NCI-H460 (cell line): ENCODE measurements at places on chromosomes 2 and 18. TPM values are rescaled to one million over a fixed set of nuclear protein-coding genes. Genes with fewer than 3 reads are reported as not detected.
A peak's percentile ranks its signal among the peaks of the same experiment; 100 is the strongest.

- DNase-seq: no peak
Measured at GRCh38 chr2:85760371-85760770, 6.6 kb downstream of the ATOH8 start.

DNA sequence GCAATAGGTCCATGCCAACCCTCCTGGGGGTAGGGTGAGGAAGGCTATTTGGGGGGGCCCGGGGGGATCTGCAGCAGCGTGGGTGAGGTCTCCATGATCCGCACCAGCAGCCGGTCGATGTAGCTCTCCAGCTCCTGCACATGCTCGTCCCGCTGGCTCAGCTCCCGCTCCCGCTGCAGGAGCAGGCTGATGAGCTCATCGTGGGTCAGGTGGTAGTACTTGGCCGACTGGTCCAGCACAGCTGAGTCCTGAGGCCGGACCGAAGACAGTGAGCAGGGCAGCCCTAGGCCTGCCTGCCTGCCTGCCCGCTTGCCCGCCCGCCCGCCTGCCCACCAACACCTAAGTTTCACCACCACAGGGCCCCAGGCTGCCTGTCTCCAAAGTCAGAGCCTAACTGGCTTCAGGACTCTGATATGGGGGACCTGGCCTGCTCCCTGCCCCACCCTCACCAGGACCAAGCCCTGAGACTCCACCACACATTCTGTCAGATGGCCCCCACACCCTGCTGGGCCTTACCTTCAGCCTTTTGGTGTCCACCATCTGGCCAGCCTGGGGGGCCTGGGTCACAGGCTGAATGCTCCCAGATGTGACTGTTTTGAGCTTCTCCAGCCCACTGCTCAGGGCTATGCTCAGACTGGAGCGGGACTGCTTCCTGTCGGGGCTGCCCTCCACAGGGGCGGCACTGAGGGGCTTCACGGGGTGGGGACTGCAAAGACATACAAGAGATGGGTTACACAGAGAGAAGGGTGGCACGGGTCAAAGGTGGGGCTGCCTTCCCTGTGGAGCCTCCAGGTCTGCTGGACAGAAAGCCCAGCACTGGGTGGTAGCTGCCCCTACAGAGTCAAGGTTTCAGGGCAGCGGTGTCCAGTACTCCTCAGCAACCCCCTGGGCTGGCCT lies 4.2 kb upstream of the SFXN5 start:
- no peak for DNase-seq

- DNase-seq: peak; percentile 73
Measured at GRCh38 chr2:150586858-150587257, 99.4 kb upstream of the RND3 start.

DNA sequence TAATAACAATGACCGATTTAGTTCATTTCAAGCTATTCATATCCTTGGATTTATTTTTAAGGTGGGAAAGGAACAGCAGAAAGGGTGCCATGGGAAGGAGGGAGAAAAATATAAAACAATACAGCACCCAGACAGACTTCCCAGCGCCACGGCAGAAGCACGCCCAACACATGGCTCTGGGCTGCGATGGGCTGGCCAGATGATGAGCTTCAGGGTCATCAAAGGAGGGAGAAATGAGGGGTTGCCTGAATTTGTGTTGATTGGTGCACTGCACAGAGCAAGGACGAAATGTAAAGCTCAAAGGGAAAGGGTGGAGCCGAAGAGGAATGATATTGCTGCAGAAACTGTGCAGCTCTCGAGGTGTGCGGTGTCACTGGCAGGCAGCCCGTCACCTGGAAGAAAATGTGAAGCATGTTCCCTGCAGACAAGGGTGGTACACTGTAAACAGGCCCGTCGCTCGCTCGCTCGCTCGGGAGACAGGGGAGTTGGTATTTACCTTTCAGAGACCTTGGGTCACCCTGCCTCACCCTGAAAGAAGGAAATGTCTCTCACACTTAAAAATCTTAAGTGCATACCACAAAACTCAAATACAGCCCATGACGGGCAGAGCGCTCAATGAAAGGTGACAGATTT lies 195.5 kb upstream of the CTAGE1 start:
- no peak for DNase-seq

DNA sequence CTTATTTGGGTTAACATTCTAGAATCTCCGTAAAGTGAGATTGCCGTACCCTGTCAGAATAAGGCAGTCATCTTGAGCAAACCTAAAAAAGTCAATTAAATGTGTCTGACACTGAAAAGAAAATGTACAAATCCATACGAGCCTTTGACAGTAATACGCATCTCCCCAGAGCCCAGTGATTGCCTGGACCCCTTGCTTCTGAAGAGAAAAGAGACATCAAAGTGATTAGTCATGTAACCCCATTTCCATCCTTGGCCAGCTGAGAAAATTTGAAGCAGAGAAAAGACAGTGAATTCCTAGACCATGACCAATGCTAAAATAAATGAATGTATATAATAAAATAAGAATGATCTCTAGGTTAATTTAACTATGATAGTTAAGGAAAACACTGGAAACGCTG lies 1499.4 kb downstream of the SUCLG1 start:
- DNase-seq: no peak

DNA sequence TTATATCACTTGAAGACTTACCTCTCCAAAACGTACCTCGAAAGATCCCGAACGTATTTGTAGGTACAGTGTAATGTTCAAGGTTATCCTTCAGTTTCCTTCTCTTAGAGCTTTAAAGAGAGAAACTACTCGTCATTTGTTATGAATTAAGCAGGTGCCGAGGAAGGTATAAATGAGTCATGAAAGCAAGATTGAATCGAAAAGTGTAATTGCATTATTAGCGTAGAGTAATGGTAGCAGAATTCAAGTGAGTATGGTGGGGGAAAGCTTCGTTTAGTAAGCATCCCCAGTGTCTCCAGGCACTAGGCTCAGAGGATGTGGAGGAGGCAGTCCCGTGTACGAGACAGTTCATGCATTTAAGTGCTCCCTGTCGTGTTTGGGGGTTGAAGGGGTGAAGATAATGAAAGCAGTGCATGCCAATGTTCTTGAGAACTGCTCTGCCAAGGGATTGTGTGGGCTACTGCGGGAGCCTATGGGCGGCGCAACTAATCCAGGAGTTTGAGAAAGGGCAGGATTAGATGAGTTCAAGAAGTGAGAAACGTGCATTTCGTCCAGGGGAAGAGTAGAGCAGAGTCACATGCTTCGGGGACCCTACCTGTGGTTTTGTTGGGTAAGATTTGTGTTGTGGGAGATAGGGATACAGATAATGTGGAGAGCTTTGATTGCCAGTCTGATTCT lies 858 bp downstream of the POLR1B start:
- no peak for DNase-seq

Gene RTP5
- total RNA-seq: not detected in 2 replicates

GRCh38 chr2:101116841-101117552 lies 34.2 kb downstream of the TBC1D8 start:
- no peak for DNase-seq

DNA sequence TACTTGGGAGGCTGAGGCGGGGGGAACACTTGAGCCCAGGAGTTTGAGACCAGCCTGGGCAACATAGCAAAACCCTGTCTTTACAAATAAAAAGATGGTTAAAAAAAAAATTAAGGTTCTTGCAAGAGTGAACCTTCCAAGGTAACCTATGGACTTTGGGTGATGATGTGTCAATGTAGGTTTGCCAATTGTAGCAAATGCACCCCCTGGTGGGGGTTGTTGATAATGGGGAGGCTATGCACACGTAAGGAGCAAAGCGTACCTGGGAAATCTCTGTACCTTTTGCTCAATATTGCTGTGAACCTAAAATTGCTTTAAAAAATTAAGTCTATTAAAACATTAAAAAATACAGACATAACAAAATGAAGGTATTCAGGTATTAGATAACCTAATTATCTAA lies 70.4 kb downstream of the CWC22 start:
- peak; percentile 32 for DNase-seq

GRCh38 chr2:188089901-188090300 lies 201.8 kb upstream of the GULP1 start:
- DNase-seq: no peak

DNA sequence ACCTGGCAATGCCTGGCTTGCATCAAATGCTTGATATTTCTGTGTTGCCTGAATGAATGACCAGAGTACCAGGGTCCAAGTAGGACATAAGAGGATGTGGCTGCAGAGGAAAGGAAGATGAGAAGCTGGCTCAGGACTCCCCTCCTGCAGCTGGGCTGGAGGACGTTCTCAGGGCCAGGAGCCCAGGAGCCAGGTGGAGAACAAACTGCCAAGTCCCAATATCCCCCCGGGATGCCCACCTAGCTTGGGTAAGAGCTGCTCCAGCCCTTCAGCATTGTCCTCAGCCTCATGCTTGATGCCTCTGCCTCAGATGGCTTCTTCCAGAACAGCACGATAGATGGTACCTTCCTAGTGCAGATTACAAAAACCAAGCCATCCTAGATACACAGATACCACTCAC lies 8.6 kb upstream of the ATP6V1B1 start:
- no peak for DNase-seq

GRCh38 chr2:29042561-29043075 lies 31.7 kb downstream of the PCARE start:
- DNase-seq: no peak

Gene C2orf15
- 0.27 TPM in 1 of 2 replicates, not detected in the other for total RNA-seq

Gene SLC38A11
- total RNA-seq: not detected in 2 replicates

DNA sequence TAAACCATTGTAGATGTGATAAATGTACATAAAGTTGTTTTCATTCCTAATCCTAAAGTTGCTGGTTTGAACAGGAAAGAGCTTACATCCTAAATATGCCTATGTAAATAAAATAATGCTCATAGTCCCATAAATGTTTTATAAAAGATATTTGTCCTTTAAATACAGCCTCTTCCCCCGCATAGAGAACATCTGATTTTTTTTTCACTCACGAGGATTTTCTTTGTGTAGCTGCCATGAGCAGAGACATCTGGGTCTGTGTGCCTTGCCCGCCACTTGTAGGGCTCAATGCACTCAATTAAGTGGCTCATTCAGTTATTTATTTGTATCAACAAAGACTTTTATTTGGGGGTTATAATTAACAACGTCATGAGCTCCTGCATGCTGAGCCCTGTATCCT lies 72.8 kb downstream of the SOWAHC start:
- DNase-seq: no peak

DNA sequence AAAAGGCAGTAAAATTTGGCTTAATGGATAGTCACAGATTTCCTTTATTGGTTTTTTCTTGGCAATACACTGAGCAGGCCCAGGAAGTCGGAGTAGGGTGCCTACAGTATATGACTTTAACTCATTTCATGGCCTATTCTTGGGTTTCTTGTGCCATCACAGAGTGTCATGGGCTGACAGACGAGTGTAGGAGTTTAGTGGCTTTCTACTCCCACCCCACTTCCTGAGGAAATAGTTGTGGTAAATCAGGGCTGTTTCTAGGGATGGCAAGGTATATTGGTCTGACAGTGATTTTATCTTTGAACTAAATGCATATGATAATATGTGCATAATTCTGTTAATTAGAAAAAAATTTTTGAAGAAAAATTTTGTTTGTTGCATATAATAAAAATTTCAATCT lies 100.1 kb downstream of the PLCL1 start:
- no peak for DNase-seq

DNA sequence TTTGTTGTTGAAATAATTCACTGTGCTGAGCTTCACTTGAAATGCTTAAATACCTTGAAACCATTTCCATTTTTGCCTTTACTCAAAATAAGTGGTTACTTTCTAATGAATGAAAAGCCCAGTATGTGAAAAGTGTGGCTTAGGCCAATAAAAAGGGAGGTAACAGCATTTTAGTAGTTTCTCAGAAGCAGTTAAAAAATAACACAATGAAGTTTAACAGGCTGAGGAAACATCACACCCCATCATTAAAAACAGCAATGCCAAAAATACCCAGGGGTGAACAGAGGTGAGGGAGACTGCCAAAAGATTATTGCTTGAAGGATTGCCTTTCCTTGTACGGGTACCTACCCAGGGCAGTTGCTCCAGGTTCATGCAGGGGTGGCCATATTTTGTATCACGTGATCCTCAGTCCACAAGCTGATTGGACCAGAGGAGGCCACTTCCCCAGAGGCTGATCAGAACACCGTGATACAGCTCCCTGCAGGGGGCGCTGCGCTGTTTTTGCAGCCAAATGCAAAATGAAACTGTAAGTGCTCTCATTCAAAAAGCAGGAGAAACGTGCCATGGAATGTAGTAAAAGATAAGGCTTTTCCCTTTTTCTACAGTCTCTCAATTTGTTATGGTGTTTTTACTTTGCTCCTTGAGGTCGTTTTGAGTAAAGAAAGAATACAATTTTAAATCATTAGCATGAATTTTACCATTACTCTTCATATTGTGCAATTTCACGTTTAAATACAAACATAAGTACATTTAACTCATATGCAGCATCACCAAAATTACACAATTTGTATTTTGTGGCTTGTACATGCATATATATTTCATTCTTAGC lies 70.2 kb upstream of the SH3BP4 start:
- DNase-seq: peak; percentile 93

DNA sequence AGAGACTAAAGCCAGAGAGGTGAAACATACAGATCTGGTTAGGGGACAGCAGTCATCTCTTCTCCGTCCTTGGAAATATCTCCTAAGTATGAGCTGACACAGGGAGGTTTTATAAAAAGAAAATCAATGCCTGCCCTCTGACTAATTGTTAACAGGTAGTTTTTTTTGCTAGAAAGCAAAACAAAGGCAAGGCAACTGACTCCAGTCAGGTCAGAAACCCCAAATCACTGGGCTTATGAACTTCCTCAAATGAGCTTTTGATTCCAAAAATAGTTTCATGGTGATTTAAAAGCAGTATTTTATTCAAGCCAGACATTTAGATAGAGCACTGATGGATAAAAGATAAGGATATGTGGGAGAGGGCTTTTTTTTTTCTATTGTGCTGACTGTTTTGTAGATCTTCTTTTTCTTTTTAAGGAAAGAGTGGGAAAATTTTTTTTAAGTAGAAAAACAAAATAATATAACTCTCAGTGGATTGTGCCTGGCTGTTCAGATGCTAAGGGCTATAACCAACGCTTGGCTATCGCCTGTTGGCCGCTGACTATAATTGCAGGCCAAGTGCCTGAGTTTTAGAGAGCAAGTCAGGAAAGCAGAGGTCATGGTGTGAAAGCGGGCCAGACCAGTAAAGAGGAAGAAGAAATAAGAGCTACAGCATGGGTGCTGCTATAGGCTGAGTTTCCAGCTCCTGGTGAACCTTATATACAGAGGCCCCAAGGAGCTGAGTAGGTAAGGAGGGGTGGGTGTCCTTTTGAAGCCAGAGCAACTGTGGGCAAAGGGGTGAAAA lies 44.9 kb downstream of the MRPL35 start:
- DNase-seq: no peak
